Mucosa of descending colon (tissue), 3 donors: ENCODE measurements at places on chromosomes 13 and 19. TPM values are rescaled to one million over a fixed set of nuclear protein-coding genes. Genes with fewer than 3 reads are reported as not detected.

TMEM255B gene
- 2.9 TPM for total RNA-seq

RTBDN gene
- total RNA-seq: not detected

KLK15 gene
- 2.3 TPM for total RNA-seq

MYBPC2 gene
- 0.10 TPM for total RNA-seq

CNN1 gene
- total RNA-seq: 71.6 TPM
